ENCODE measurements at places on chromosomes 16 and 17.
A peak's percentile ranks its signal among the peaks of the same experiment; 100 is the strongest.

DNA sequence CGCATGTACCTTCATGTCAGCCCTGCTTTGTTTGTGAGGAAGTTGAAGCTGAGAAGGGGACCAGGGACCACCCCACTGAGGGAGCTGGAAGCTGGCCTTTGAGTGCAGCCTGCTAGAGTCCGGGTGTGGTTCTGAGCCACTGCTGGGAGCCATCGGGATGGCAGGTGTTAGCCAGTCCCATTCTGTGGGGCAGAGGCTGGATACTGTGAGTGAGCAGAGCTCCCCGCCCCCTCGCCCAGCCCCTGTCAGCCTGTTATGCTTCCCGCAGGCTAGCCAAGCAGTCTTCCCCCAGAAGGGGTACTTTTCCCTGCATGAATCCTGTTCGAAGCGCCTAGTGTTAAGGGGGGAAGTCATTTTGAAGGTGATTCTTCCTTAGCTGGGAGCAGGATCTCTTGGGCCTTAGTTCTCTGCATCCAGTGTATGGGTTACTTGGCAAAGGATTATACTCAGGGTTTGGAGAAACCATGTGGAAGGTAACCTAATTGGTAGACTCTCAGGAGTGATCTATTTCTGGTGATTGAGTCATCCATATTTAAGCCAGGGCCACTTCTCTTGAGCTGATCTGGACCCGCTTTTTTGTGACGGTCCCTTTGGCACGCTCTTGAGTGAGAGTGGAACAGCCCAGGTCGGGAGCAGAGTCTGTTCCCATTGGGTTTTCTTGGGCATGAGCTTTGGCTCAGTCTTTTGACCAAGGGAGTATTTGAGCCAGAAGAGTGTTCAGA is 23.8 kb downstream of the AKAP1 start:
- DNase-seq: no peak
- H3K36me3 ChIP-seq: peaks cover 55% of the 10 kb centered on the region
- H3K27me3 ChIP-seq: no peaks in the 10 kb centered on the region
- H3K4me1 ChIP-seq: peaks cover 12% of the 10 kb centered on the region
- H3K4me3 ChIP-seq: no peak overlapping the region

GRCh38 chr16:25066426-25066746 is 45.2 kb upstream of the LCMT1 start:
- peaks cover 62% of the 10 kb centered on the region for H3K4me1 ChIP-seq
- peak overlapping the region; percentile 91 for H3K27ac ChIP-seq
- no peaks in the 10 kb centered on the region for H3K27me3 ChIP-seq
- peak overlapping the region; percentile 82 for H3K4me3 ChIP-seq

GRCh38 chr17:65917560-65917959 is 274.4 kb downstream of the CEP112 start:
- no peak overlapping the region for H3K4me3 ChIP-seq
- H3K27ac ChIP-seq: no peak overlapping the region
- H3K4me1 ChIP-seq: peaks cover 2% of the 10 kb centered on the region

DNA sequence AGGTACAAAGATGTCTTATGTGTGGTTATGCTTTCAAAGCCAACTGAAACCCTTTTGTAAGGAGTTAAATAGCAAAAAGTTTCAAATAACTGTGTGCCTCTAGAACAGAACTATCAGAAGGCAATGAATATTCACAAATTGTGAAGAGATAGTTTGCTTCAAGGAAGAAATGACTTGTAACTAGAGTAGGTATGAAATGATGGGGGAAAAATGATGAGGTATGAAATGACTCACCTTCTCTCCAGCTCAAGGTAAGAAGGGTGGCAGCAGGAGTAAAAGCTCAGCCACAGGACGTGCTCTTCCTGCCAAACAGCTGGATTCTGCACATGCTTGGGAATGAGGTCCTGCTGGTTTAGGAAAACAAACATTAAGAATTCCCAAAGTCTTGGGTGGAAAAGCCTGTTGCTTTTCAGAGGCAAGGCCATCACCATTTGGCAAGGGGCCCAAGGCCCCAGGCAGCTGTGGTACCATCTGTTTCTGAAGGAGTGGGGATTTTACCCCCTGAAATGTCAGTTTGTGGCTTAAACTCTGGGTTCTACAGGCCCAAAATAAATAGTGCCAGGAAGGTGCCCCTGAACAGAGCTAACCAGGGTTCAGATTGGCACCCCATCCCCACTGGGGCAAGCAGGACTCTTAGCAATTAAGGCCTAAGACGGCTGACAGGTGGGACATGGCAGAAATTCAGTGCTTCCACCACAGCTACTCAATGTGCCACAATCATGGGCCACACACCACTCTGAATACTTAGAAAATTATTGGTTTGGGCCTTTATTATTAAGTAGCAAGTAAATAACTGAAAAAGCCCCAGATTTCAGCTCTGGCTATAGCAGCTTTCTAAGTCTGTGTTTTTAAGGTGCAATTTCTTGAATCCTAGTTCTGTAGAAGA is 13.3 kb downstream of the HERPUD1 start:
- no peaks in the 10 kb centered on the region for H3K27me3 ChIP-seq
- H3K4me1 ChIP-seq: peaks cover 3% of the 10 kb centered on the region
- H3K4me3 ChIP-seq: no peak overlapping the region
- no peak for DNase-seq

- H3K4me1 ChIP-seq: peaks cover 7% of the 10 kb centered on the region
- peaks cover 87% of the 10 kb centered on the region for H3K36me3 ChIP-seq
- no peak for DNase-seq
- H3K27ac ChIP-seq: no peak overlapping the region
- H3K4me3 ChIP-seq: no peak overlapping the region
These were observed 20.5 kb upstream of the KLHL11 start for GRCh38 chr17:41885733-41886132.

GRCh38 chr16:57669476-57670162 is 1.5 kb downstream of the ADGRG3 start:
- DNase-seq: no peak
- H3K4me1 ChIP-seq: no peaks in the 10 kb centered on the region
- no peaks in the 10 kb centered on the region for H3K27me3 ChIP-seq
- H3K27ac ChIP-seq: no peak overlapping the region
- no peak overlapping the region for H3K4me3 ChIP-seq

DNA sequence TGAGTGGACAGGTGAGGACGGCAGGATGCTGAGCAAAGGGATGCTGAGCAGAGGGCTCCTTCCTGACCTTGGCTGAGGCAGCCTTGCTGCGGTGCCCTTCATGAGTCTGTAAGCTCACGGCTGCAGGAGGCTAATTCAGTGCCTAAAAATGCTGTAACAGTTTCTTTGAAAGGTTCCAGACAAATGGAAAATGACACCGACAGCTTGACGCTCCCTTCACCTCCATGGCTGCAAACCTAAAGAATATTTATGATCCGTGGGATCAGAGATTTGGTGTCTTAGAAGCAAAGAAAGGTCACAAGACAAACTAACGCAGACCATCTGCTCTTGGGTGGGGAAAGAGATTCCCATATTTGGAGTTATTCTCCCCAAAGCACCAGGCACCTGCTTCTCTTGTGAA is 28.0 kb downstream of the TOM1L2 start:
- H3K4me1 ChIP-seq: peaks cover 37% of the 10 kb centered on the region
- peaks cover 2% of the 10 kb centered on the region for H3K36me3 ChIP-seq
- no peak for DNase-seq
- H3K27ac ChIP-seq: no peak overlapping the region
- no peaks in the 10 kb centered on the region for H3K27me3 ChIP-seq

DNA sequence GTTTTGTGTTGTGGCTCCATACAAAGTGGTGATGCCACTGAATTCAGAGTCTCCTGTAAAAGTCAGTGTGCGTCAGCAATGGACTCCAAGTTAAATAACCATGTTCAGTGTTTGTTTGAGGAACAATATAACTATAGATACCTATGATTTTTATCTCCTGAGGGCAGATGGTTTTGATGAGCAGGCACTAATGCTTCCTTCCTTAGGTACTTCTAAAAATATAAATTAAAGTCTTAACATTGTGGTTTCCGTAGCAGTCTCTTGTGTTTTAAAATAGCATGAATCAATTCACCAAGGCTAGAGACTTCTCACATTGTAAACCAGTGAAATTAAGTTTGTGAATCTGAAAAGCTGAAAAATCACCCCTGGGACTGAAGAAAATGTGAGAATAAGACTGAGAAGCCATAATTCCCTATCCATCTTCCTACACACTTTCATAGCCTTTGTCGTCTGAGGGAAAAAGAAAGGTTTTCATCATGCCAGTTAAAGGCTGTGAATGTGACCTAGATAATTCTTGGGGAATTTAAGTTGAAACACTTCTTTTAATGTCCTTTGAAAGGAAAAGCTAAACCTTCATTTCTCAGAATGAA is 1502.9 kb downstream of the CDH11 start:
- no peaks in the 10 kb centered on the region for H3K36me3 ChIP-seq
- H3K4me3 ChIP-seq: no peak overlapping the region
- H3K27ac ChIP-seq: no peak overlapping the region
- no peaks in the 10 kb centered on the region for H3K27me3 ChIP-seq

DNA sequence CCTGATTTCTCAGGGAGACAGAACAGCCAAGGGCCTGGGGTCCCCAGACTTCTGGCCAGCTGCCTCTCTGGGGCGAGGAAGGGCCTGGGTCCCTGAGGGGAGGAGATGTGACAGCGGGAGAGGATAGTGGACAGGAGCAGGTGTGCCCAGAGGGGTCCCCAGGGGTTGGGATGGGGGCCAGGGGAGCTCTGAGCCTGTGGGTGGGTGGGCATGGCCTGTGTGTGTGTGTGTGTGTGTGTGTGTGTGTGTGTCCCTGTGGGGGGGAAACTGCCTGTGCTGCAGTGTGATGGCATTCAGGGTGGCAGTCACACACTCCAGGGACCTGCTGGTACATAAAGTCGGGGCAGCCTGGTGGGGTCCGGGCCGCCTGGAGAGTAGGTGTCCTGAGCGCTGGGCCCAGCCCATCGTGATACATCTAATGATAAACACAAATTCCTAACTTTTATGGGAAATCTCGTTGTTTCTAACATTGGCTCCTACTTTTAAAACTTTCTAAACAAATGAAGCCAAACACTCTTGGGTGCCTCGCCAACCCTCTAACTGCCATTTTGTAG is 1.4 kb downstream of the ITGB4 start:
- peak overlapping the region; percentile 19 for H3K4me3 ChIP-seq
- peak overlapping the region; percentile 27 for H3K27ac ChIP-seq
- no peaks in the 10 kb centered on the region for H3K36me3 ChIP-seq
- no peak for DNase-seq
- H3K4me1 ChIP-seq: peaks cover 4% of the 10 kb centered on the region
- no peaks in the 10 kb centered on the region for H3K27me3 ChIP-seq

Data from naive thymus-derived CD8-positive, alpha-beta T cell (primary cell).